ENCODE measurements at places on chromosomes 7 and 10. TPM values are rescaled to one million over a fixed set of nuclear protein-coding genes. Genes with fewer than 3 reads are reported as not detected.
A peak's percentile ranks its signal among the peaks of the same experiment; 100 is the strongest.

TACC2 gene
- total RNA-seq, result 53.7 TPM

AQP1 gene
- 578 TPM for total RNA-seq

TMEM213 gene
- not detected for total RNA-seq

ZNF467 gene
- total RNA-seq, result 10.3 TPM

ABCB4 gene
- total RNA-seq, result 1.2 TPM

FAM221A gene
- total RNA-seq, result 4.6 TPM

COL1A2 gene
- total RNA-seq, result 415 TPM

SPACDR gene
- total RNA-seq, result 0.78 TPM

NUTM2B gene
- 0.42 TPM for total RNA-seq

CAV1 gene
- 611 TPM for total RNA-seq

BAMBI gene
- 8.0 TPM for total RNA-seq

TMEM26 gene
- total RNA-seq, result 0.13 TPM

NEUROD6 gene
- total RNA-seq, result not detected

GRCh38 chr10:83218205-83218604 is 921.1 kb upstream of the GHITM start:
- no peaks in the 10 kb centered on the region for H3K27me3 ChIP-seq
- no peak overlapping the region for H3K4me3 ChIP-seq
- H3K27ac ChIP-seq, result no peak overlapping the region
- no peak for DNase-seq
- no peaks in the 10 kb centered on the region for H3K36me3 ChIP-seq

DNA sequence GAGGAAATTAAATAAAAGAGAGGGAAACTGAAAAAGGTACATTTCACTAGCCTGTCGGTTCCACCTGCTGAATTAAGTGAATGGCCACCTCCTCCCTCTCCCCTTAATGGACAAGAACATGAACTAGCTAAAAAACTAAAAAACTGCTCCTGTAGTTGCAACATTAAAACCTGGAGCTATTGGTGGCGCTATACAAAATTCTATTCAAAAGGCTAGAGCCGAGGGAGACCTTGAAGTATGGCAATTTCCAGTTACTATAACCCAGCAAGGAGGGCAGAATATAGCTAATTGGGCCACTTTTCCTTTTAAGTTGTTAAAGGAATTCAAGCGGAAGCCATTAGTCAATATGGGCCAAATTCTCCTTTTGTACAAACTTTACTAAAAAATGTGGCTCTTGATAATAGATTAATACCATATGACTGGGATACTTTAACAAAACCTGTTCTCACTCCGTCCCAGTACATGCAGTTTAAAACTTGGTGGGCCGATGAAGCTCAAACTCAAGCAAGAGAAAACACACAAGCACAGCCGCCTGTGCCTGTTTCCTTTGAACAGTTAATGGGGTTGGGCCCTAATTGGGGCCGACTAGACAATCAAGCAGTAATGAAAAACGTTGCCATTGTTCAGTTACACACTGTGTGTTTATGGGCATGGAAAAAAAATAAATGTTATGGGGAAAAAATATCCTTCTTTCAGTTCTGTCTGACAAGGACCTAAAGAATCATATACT is 6.5 kb upstream of the CHST3 start:
- no peaks in the 10 kb centered on the region for H3K36me3 ChIP-seq
- no peaks in the 10 kb centered on the region for H3K27me3 ChIP-seq
- no peak overlapping the region for H3K4me3 ChIP-seq
- no peak for DNase-seq

GRCh38 chr10:88975377-88975720 is 15.2 kb upstream of the FAS start:
- H3K27ac ChIP-seq, result peak overlapping the region; percentile 77
- peak overlapping the region; percentile 49 for H3K4me3 ChIP-seq

GRCh38 chr7:142908290-142908689 is 22.7 kb upstream of the TRPV6 start:
- H3K4me3 ChIP-seq, result no peak overlapping the region
- no peak overlapping the region for H3K27ac ChIP-seq
- no peaks in the 10 kb centered on the region for H3K4me1 ChIP-seq
- no peaks in the 10 kb centered on the region for H3K36me3 ChIP-seq

- DNase-seq, result no peak
- H3K36me3 ChIP-seq, result no peaks in the 10 kb centered on the region
- no peak overlapping the region for H3K4me3 ChIP-seq
- no peaks in the 10 kb centered on the region for H3K4me1 ChIP-seq
Observed at GRCh38 chr10:117762819-117763172, 220.2 kb downstream of the EMX2 start.

DNA sequence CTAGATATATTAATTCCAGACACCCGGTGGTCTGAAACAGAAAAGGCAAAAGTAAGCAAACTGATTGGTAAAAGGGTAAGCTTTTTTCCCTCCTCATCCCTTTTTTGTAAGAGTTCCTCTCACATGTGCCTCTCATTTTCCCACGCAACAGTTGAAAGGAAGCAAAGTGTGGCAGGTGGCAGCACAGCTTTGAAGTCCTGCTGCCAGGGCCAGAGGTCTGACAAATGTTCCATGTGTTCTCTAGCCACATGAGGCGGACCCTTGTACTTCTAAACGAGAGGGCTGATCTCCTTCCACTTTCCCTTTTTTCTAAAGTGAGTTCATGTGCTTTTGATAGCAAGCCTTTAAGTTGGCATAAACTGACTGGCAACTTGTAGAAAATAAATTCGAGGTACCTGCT is 217.5 kb downstream of the POLR1F start:
- H3K4me3 ChIP-seq, result no peak overlapping the region
- H3K36me3 ChIP-seq, result no peaks in the 10 kb centered on the region
- no peak for DNase-seq
- no peaks in the 10 kb centered on the region for H3K27me3 ChIP-seq

DNA sequence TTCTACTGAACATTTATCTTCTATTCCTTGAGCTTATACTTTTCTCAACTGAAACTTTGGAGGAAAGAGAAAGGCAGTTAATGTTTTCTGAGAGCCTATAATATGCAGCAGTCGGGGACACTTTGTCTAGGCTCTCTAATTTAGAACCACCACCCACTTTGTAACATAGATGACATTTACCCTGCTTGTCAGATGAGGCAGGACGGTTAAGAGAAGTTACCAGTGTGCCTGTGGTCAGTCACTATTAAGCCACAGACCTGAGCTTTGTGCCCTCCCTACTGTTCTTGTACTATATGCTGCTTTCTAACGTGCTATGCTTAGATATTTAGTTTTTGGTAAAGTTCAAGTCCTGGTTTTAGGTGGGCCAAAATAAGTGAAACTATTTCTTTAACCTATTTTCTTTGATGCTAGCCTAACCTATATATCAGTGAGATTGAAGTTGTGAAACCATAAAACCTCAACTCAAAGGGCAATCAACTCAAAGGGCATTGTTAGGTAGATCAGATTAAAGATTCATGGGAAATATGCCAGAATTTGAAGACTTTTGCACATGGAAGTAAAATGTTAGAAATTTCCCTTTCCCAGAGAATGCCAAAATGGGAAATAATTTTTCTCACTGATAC is 156.5 kb upstream of the AGR3 start:
- H3K36me3 ChIP-seq, result no peaks in the 10 kb centered on the region
- no peaks in the 10 kb centered on the region for H3K27me3 ChIP-seq
- H3K4me1 ChIP-seq, result peaks cover 17% of the 10 kb centered on the region
- H3K27ac ChIP-seq, result no peak overlapping the region

- no peak overlapping the region for H3K27ac ChIP-seq
- DNase-seq, result no peak
- no peaks in the 10 kb centered on the region for H3K27me3 ChIP-seq
- H3K4me1 ChIP-seq, result no peaks in the 10 kb centered on the region
- no peaks in the 10 kb centered on the region for H3K36me3 ChIP-seq
- H3K4me3 ChIP-seq, result no peak overlapping the region
Observed at GRCh38 chr10:13400196-13400965, 52.3 kb upstream of the SEPHS1 start.

- no peak overlapping the region for H3K4me3 ChIP-seq
- no peak overlapping the region for H3K27ac ChIP-seq
- no peaks in the 10 kb centered on the region for H3K36me3 ChIP-seq
- H3K4me1 ChIP-seq, result no peaks in the 10 kb centered on the region
- H3K27me3 ChIP-seq, result no peaks in the 10 kb centered on the region
Observed at GRCh38 chr7:157670490-157671357, 333.9 kb downstream of the DNAJB6 start.

GRCh38 chr7:74372511-74373111 is 81.1 kb upstream of the GTF2IRD1 start:
- H3K4me1 ChIP-seq, result peaks cover 37% of the 10 kb centered on the region
- peaks cover 21% of the 10 kb centered on the region for H3K36me3 ChIP-seq
- no peak for DNase-seq
- H3K4me3 ChIP-seq, result peak overlapping the region; percentile 36
- H3K27ac ChIP-seq, result peak overlapping the region; percentile 78

- H3K27ac ChIP-seq, result no peak overlapping the region
- H3K4me3 ChIP-seq, result no peak overlapping the region
- no peaks in the 10 kb centered on the region for H3K27me3 ChIP-seq
- H3K36me3 ChIP-seq, result peaks cover 64% of the 10 kb centered on the region
- DNase-seq, result no peak
Observed at GRCh38 chr7:35630024-35630972, 64.6 kb downstream of the HERPUD2 start.

GRCh38 chr7:105985672-105986215 is 22.7 kb downstream of the CDHR3 start:
- peaks cover 33% of the 10 kb centered on the region for H3K4me1 ChIP-seq
- no peak for DNase-seq
- H3K27me3 ChIP-seq, result no peaks in the 10 kb centered on the region
- H3K27ac ChIP-seq, result no peak overlapping the region

GRCh38 chr10:52644373-52645186 is 128.0 kb downstream of the MBL2 start:
- no peaks in the 10 kb centered on the region for H3K27me3 ChIP-seq
- no peaks in the 10 kb centered on the region for H3K36me3 ChIP-seq
- H3K4me3 ChIP-seq, result no peak overlapping the region
- no peak overlapping the region for H3K27ac ChIP-seq
- no peak for DNase-seq

DNA sequence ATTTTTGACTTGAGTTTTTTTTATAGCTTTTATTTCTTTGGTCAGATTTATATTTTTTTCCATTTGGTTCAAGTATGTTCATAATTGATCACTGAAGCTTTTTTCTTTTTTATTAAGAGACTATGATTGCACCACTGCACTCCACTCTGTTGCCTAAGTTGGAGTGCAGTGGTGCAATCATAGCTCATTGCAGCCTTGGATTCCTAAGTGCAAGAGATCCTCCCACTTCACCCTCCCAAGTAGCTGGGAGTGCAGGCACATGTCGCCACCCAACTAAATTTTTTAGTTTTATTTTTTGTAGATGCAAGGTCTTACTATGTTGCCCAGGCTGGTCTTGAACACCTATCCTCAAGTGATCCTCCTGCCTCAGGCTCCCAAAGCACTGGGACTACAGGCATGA is 97.7 kb upstream of the KIF5B start:
- H3K27me3 ChIP-seq, result no peaks in the 10 kb centered on the region
- peaks cover 12% of the 10 kb centered on the region for H3K4me1 ChIP-seq
- H3K27ac ChIP-seq, result no peak overlapping the region
- H3K4me3 ChIP-seq, result no peak overlapping the region
- DNase-seq, result no peak

- H3K4me3 ChIP-seq, result no peak overlapping the region
- peaks cover 16% of the 10 kb centered on the region for H3K4me1 ChIP-seq
- H3K27ac ChIP-seq, result peak overlapping the region; percentile 5
- no peak for DNase-seq
- H3K27me3 ChIP-seq, result no peaks in the 10 kb centered on the region
Observed at GRCh38 chr7:33157781-33158180, 28.4 kb downstream of the BBS9 start.

- H3K27me3 ChIP-seq, result peaks cover 26% of the 10 kb centered on the region
- peaks cover 14% of the 10 kb centered on the region for H3K4me1 ChIP-seq
- no peaks in the 10 kb centered on the region for H3K36me3 ChIP-seq
- H3K27ac ChIP-seq, result no peak overlapping the region
Observed at GRCh38 chr7:1210321-1210978, 22.2 kb upstream of the UNCX start.

DNA sequence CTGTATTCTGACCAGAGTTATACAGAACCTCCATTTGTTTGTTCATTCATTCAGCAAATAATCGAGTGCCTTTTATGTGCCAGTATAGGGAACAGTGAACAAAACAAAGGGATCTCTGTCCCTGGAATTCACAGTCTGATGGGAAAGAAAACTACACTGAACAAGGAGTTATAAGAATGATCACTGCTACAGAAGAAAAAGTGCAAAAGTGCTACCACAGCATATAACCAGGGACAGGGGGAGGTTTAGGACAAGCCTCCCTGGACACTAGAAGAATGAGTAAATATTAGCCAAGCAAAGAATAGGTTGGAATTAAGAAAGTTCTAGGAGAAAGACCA is 4.2 kb downstream of the CLDN12 start:
- H3K27me3 ChIP-seq, result no peaks in the 10 kb centered on the region
- peaks cover 28% of the 10 kb centered on the region for H3K4me1 ChIP-seq
- no peak for DNase-seq
- peaks cover 54% of the 10 kb centered on the region for H3K36me3 ChIP-seq

DNA sequence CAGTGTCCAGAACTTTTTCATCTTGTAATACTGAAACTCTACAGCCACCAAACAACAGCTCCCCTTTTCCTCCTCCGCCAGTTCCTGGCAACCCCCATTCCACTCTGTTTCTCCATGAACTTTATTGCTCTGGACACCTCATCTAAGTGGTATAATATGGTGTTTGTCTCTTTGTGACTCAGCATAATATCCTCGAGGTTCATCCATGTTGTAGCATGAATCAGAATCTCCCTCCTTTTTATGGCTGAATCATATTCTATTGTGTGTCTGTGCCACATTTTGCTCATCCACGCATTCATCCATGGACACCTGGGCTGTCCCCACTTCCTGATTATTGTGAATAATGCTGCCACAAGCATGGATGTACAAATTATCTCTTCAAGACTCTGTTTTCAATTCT is 124.4 kb upstream of the FGFR2 start:
- no peaks in the 10 kb centered on the region for H3K27me3 ChIP-seq
- H3K4me3 ChIP-seq, result no peak overlapping the region
- DNase-seq, result no peak
- no peak overlapping the region for H3K27ac ChIP-seq
- no peaks in the 10 kb centered on the region for H3K4me1 ChIP-seq
- no peaks in the 10 kb centered on the region for H3K36me3 ChIP-seq

DNA sequence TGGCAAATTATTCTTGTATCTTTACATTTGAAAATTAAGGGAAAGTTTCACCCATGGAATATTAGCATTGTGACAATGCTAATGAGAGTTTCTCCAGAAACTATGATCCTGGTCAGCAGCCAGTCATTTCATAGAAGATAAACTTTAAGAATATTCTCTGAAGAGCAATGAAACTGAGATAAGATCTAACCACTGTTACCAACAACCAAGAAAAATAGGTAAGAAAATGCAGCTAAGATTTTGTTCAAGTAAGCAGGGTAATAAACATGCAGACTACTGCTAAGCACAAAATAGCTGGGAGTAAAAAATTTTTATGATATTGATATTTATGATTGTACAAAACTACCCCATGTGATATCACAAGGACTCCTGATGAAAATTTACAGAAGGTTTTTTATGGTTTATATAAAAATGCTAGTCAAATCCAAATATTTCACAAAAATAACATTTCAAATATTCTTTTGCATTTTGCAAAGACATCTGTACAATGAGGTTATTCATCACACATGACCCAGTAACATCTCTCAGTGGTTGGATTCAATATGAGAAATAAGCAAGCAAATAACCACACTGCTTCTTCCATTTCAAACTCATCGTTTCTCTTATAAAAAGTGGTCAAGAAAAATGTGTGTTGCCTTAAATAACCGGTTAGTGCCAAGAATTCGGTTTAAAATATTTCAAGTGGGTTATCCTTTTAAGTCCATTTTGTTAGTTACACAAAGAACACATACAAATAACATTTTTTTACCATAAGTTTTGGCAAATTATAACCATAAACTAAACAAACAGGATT is 251.6 kb downstream of the DIP2C start:
- no peak for DNase-seq
- H3K4me3 ChIP-seq, result no peak overlapping the region
- no peaks in the 10 kb centered on the region for H3K4me1 ChIP-seq
- H3K27me3 ChIP-seq, result no peaks in the 10 kb centered on the region

All from esophagus muscularis mucosa (tissue), 4 donors.